ENCODE measurements at places on chromosomes 11 and 22.

DNA sequence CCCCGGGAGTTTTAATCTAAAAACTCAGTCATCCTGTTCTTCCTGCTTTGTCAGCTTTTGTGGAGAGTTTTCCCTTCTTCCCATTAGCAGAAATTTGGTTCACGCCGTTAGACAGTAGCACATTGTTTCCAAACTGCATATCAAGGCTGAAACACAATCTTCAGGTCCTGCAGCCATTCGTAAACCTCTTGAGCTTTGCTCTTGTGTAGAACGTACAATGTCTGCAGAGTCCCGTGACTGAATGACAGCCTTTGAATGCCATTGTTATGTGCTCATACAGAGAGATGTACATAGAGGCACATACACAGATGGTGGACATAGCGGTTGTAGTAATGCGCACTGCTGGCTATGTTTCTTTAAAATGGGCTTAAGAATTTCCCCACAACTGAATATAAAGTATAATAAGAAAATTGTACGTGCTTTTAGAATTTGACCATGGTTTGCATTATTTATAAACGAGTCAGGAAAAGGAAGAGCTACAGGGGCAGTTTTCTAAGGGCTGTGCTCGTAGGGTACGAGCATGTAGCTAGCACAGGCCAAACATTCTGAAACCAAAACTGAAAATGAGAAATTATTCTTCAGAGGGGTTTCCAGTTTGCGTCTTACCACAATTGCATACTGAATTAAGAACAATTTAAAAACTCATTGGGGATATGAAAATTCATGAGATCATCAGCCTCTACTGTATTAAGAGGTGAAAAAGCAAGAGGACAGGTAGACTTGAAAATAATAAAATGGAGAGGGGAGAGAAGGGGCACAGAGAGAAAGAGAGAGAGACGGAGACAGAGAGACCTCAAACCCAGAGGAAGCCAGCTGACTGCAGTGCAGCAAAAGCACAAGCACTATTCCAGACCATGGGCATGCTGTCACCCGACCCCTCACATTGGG lies 310.1 kb downstream of the CADM1 start:
- no peak overlapping the region for H3K27ac ChIP-seq
- no peak for DNase-seq
- H3K36me3 ChIP-seq, result no peaks in the 10 kb centered on the region
- peaks cover 3% of the 10 kb centered on the region for H3K27me3 ChIP-seq
- H3K4me1 ChIP-seq, result no peaks in the 10 kb centered on the region

- no peak for DNase-seq
- H3K27me3 ChIP-seq, result no peaks in the 10 kb centered on the region
- H3K27ac ChIP-seq, result peak overlapping the region; percentile 90
- peaks cover 4% of the 10 kb centered on the region for H3K36me3 ChIP-seq
Measured at GRCh38 chr11:57426439-57426928, 437 bp downstream of the SLC43A3 start.

GRCh38 chr22:27718186-27719035 lies 83.1 kb downstream of the MN1 start:
- H3K36me3 ChIP-seq, result no peaks in the 10 kb centered on the region
- no peaks in the 10 kb centered on the region for H3K4me1 ChIP-seq
- H3K4me3 ChIP-seq, result no peak overlapping the region
- no peak for DNase-seq
- no peak overlapping the region for H3K27ac ChIP-seq

- peak overlapping the region; percentile 89 for H3K27ac ChIP-seq
- H3K4me3 ChIP-seq, result peak overlapping the region; percentile 80
- peaks cover 2% of the 10 kb centered on the region for H3K36me3 ChIP-seq
- H3K27me3 ChIP-seq, result no peaks in the 10 kb centered on the region
- H3K4me1 ChIP-seq, result peaks cover 40% of the 10 kb centered on the region
Measured at GRCh38 chr22:50469377-50470305, 5.2 kb downstream of the SBF1 start.

- DNase-seq, result no peak
- H3K4me3 ChIP-seq, result peak overlapping the region; percentile 44
- H3K27ac ChIP-seq, result no peak overlapping the region
- peaks cover 41% of the 10 kb centered on the region for H3K27me3 ChIP-seq
- peaks cover 2% of the 10 kb centered on the region for H3K36me3 ChIP-seq
Measured at GRCh38 chr22:20431511-20432192, 6.0 kb downstream of the SCARF2 start.

- H3K27me3 ChIP-seq, result no peaks in the 10 kb centered on the region
- no peak for DNase-seq
- H3K36me3 ChIP-seq, result no peaks in the 10 kb centered on the region
- H3K4me1 ChIP-seq, result peaks cover 5% of the 10 kb centered on the region
Measured at GRCh38 chr22:45999379-45999971, 22.5 kb upstream of the WNT7B start.
